HCEC 1CT (cell line): ENCODE measurements at places on chromosomes 6 and 20.
A peak's percentile ranks its signal among the peaks of the same experiment; 100 is the strongest.

DNA sequence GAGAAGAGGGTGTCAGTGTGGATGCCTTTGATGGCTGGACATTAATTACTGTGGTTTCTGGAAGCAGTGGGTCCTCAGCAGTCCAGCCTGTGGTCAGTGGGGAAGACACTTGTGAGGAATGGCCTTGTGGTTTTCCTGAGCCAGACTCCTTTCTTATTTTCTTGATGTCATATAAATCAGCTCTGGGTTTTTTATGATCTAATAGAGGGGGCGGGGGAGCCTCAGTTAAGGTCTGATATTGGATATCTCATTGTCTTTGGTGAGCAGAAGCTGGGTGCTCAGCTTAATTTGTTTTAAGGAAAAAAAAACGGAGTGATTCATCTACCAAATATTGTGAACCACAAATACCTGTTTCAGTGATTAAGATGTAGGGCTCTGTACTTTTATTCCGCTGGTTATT is 62.1 kb downstream of the OTOR start:
- no peak for DNase-seq

DNA sequence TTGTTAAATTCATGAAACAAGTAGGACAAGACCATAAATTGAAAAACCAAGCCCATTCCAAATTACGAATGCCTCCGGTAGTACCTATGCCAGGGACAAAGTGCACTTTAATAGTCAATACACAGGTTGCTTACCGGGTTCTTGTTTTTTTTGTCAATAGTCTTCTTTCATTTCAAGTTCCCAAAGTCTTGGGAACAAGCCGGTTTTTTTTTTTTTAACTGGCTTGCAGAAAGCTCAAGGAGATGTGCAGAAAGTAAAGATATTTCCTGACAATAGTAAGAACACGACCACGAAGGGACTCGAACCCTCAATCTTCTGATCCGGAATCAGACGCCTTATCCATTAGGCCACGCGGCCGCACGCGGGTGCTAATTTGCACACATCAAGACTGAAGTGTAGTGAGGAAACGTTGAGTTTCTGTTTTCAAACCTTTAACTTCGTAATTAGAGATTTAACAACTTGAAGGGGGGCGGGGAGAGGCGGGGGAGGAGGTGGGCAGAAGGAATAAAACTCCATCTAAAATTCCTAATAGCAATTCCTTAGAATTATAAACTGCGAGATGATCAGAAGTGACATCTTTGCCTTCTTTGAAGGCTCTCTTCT is 181.0 kb downstream of the TRIM27 start:
- DNase-seq = peak; percentile 74

DNA sequence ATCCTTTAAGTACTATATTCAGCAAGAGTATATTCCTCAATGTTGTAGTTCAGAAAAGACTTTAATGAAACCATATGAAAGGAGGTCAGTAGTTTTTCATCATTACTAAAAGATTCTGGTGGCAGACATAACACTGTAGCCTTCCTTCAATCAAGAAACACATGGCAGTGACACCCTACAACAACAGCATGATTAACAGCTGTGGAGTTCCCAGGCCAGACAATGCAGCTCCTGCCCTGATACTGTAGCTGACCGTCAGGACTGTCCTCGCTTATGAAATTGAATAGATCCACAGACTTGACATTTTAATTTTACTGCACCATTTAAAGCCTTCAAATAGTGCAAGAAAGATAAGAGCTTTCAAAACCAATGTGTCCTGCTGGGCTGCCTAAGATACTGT is 43.6 kb downstream of the USP45 start:
- no peak for DNase-seq

DNA sequence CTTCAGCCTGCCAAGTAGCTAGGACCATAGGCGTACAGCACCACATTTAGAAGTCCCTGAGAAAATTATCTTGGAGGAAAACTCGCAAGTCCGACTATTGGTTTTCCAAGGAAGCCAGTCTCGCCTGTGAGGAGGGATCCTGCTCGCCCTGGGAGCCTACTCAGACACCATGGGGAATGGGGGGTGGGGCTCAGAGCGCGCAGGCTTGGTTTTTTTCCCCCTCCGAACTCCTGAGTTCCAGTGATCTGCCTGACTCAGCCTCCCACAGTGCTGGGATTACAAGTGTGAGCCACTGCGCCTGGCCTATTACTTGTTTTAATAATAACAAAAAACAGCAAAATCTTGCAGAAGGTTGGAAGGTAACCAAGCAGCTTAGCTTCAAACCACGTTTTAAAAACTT is 153.7 kb downstream of the OR2B2 start:
- DNase-seq = no peak

DNA sequence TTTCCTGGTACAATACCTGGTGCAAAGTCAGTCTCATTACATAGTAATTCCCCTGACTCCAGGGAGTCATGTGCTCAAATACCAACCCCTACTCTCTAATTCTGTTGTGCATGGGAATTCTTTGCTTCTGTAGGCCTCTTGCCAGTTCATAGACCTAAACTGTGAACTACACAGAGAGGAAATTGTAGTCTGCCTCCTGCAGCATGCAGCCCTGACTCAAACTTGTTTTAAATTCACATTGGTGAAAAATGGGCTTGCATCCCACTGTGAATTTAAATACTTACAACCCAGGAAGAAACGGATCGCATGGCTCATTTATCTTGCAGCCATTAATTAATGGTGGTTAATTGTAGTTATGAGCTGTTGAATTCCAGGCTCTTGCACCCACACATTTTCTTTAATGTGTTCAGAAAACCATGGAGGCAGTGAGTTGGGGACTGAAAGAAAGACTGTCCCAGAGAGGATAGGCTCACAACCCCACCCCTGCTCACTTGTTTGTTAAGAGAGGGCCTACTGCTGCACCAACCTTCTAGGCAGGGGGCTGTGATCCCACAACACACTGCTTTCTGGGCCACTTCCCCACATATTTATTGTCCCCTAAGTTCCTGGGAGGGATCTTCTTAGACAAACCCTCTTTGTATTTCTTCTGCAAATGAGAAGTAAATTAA is 579.1 kb downstream of the DHX35 start:
- no peak for DNase-seq

- DNase-seq = peak; percentile 55
Observed at GRCh38 chr6:129252377-129253071, 369.6 kb downstream of the LAMA2 start.
